ENCODE measurements at places on chromosomes 4 and X.
A peak's percentile ranks its signal among the peaks of the same experiment; 100 is the strongest.

DNA sequence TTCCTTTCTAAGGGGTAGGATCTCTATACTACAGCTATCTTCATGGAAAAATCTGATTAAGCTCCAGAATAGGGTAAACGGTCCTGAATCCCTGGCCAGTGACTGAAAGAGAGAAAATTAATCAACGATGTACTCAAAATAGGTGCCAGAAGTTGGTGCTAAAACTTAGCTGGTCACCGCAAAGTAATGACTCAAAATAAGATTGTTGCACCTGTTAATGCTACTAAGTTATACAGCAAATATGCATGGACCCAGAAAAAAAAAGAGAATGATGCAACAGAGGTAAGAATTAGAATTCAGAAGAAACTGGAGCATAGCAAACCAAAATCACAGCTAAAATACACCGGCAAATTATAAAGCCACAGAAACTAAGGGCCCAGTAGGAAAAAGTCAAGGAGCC lies 239.7 kb upstream of the FAM241A start:
- no peak for DNase-seq

DNA sequence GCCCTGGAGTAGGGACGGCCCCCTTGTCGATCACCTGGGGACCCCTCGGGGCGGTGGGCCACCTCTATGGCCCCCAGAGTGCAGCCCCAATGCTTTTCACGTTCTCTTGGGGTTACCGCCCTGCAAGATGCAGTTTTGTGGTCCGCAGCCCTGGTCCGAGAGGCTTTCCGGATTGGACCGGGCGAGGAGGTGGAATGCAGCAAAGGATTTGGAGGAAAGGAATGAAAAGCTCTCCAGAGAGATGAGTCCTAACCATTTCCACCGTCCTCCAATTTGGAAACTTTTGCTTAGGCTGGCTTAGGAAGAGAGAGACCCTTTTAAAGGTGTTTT lies 601 bp downstream of the SLC25A43 start:
- DNase-seq, result no peak

GRCh38 chr4:36178484-36178883 lies 65.8 kb downstream of the ARAP2 start:
- no peak for DNase-seq

DNA sequence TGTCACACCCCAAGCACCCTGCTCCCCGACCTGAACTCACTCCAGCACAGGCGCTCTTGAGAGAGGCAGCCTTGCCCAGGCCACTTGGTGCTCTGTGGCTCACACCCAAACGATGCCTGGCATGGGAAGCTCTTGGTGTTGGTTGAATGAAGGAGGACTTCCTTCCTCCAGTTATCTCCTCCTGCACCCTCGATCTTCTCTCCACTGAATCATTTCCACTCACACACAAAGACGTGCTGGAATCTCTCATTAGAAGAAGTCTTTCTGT lies 90.5 kb upstream of the TRIM2 start:
- DNase-seq, result no peak

- no peak for DNase-seq
Measured at GRCh38 chr4:99573735-99574368, 772 bp upstream of the MTTP start.

GRCh38 chrX:48626401-48627298 lies 29.4 kb downstream of the WDR13 start:
- DNase-seq, result no peak

DNA sequence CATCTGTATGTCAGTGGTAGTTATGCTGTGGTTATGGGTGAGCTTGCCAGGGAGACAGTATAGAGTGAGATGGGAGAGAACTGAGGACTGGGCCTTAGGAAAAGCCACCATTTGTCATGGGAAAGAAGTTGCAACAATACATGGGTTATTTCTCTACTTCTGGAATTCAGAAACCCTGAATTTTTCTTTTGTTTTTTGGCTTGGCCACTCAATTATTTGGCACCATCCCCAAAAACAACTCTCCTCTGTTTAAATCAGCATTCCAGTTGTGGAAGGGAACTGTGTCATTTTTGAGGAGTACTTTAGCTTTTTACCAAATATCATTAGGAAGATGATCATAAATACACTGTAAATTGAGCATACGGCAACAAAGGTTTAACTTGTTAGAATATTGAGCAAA lies 41.1 kb upstream of the ACSL4 start:
- no peak for DNase-seq

- no peak for DNase-seq
Measured at GRCh38 chr4:144734522-144734921, 88.6 kb downstream of the HHIP start.

GRCh38 chr4:33658971-33659370 lies 2585.3 kb downstream of the ARAP2 start:
- DNase-seq, result no peak

- no peak for DNase-seq
Measured at GRCh38 chrX:41457613-41458192, 10.6 kb downstream of the NYX start.

DNA sequence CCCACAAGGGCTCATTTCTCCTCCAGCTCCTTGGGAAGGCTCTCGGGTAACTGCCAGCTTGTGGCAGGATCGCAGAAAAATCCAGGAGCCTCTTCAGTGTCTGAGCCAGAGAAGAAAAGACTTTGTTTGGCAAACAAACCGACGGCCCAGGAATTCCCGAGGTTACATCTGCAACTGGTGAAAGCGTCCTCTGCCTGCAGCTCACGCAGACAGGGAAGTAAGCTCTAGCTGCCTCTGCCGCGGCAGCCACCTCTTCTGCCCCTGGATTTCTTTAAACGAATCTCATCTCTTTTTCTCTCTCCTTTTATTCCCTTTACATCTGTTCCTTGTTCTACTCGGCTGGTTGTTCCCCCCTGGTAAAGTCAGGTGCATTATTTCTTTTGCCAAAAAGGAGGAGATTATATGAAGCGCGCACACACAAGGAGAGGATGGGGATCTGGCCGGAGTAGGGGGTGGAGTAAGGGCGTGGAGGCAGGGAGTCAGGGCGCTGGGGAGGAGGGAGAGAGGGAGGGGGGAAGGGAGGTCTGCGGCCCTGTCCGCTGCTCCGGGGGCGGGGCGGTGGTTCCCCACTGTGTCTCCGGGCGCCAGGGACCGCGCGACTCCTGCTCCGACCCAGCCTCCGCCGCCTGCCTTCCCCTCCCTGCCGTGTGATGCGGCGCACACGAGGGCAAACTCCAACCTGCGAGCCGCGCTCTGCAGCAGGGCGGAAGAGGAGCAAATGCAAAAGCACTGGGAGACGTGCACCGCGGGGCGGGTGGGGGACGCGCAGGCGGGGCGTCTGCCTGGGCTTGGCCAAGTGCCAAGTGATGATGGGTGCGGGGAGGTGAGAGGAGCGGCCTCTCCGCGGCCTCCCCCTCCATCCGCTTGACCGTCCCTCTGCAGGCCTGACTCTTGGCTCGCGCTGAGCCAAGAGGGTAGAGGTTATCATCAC lies at the start of gene DCHS2:
DCHS2 (minus strand) TSS at position 459 of the 931 bp plus-strand sequence; CDS start at position 15, 444 bp downstream.
- DNase-seq, result peak; percentile 45

GRCh38 chr4:123706973-123707372 lies 310.4 kb downstream of the SPRY1 start:
- DNase-seq, result no peak

DNA sequence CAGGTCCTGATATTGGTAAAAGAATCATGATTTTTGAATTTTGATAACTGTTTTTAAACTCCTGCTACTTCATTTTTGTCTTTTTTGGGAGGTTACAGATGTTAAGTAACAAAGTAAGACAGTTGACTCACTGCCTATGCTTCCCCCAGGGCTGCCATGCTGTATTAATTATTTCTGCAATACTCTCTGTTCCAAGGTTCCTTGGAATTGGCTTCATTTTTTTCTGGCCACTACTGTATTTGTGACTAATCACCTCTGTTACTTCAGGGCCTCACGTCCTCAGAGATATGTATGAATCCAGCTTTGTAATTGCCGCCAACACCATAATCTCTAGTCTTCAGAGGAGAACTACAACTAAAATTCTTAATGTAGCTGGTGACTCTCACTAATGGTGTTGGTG lies 1729.3 kb downstream of the C4orf33 start:
- DNase-seq, result no peak

GRCh38 chr4:94341481-94342370 lies 910 bp downstream of the HPGDS start:
- DNase-seq, result no peak

- DNase-seq, result no peak
Measured at GRCh38 chrX:19852014-19853005, 35.1 kb downstream of the SH3KBP1 start.

DNA sequence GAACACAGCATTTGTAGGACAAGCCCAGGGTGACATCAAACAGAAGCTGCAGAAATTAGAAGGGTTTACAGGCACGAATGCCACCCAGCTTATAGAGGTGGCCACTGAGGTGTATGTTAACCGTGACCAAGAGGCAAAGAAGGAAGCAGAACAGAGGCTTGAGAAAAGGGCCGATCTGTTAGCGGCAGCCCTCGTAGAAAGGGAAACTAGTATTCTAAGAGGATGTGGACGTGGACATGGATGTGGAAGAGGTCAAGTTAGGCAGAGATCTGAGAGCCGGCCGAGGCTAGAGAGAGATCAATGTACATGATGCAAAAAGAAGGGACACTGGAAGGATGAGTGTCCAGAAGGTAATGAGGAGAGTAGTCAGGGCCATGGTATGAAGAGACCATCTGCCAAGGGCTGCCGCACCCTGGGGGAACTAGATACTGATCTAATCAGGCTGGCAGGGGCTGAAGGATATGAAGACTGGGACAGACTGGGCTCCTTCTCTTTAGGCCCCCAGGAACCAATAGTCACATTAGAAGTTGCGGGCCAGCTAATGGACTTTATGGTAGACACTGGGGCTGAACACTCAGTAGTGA lies 27.5 kb downstream of the LIAS start:
- DNase-seq, result no peak

- DNase-seq, result no peak
Measured at GRCh38 chrX:69079268-69079667, 86.0 kb downstream of the PJA1 start.

GRCh38 chr4:8167815-8168214 lies 9.2 kb upstream of the ABLIM2 start:
- DNase-seq, result no peak

DNA sequence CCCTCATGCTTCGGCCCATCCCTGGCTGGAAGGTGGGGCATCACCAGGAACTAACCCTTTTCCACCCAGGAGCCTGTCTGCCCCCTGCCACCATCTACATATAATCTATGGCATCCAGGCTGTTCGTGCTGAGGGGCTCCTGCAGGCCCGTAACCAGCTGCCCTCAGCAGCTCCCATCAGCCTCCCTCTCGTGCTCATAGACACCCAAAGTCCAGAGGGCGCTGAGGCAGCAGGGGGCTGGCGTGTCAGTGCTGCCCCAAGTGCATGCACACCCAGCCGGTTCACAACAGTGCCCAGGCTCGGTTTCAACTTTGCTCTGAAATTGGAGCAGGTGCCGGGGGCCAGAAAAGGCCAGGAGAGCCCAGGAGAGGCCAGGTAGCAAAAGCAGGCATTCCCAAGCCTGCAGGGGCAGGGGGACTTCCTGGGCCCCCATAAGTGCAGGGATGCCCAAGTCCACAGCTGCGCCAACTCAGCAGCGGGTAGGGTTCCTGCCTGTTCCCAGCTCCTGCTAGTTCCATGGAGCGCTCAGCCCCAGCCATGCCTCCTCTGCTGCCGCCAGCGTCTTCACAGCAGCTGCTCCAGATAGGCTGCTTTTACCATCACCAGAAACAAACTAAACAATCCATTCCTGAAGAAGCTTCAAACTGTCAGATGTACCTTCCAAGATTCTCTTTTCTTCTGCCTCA lies 558.2 kb upstream of the GNPDA2 start:
- no peak for DNase-seq

GRCh38 chrX:109777749-109778148 lies 44.7 kb upstream of the ACSL4 start:
- no peak for DNase-seq

DNA sequence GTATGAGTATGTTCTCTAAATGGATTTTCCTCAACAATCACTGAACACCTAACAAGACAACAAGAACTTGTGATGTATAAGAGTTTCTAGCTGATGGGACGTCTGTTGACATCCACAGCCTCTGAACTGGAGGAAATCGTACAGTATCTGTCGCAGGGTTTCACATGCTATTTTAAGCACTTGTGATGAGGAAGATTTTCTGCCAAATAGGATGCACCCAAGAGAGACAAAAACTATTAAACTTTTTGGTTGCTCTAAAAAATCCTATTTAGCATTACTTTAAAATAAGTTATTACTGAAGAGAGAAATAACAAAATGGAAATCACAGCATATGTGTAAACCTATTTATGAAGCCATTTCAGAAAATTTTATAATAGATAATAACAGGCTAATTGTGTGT lies 356.1 kb upstream of the SLC7A11 start:
- DNase-seq, result no peak

GRCh38 chrX:23919148-23919547 lies 11.3 kb downstream of the CXorf58 start:
- DNase-seq, result no peak

- DNase-seq, result no peak
Measured at GRCh38 chrX:148813967-148814366, 313.6 kb downstream of the AFF2 start.

DNA sequence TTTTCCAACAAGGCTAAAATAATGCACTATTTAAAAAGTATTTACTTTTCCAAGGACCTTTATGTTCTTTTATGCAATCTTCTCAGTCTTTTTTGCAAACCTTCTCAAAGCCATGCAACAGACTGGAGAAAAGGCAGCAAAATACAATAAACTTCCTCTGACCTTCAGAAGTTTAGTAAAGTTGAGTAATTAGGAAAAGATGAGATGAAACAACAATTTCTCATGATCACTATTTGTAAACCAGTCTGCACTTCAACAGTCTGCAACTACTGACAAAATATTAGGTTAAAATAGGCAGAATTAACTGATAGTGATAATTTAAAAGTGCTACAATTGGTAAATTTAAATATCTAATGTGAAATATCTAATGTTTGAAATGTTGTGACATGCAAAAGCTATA lies 884.9 kb upstream of the PCDH10 start:
- DNase-seq, result no peak

- no peak for DNase-seq
Measured at GRCh38 chr4:185534866-185535611, at the start of gene PDLIM3. Gene PDLIM3 (minus strand): TSS chr4:185535507. CDS start chr4:185535434, 73 bp downstream.

- no peak for DNase-seq
Measured at GRCh38 chr4:132227151-132227856, 921.8 kb upstream of the PCDH10 start.

DNA sequence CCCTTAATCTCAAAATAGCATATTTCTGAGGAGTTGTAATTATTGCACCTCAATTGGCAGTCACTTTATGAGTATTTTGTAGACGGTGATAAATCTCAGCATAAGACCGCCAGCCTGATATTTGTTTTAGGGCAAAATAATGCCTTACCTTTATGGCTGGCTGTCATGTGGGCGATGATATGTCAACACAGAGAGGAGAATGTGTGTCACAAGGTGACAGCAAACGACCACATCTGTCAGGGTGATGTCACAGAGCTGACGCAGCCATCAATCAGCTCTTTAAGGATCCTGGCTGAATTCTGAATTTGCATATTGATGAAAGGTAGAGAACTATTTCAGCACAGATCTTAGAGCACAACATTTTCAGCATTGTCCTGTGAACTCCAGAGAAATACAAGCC lies 209.7 kb downstream of the CEP135 start:
- no peak for DNase-seq

GRCh38 chr4:70714079-70714887 lies 7.5 kb upstream of the RUFY3 start:
- DNase-seq, result no peak

Data from liver (tissue), 10 donors.